Activated CD8-positive, alpha-beta T cell treated with anti-CD3 and anti-CD28 coated beads, Interleukin-2, amount 10 ng/mL, durations not matched to agents 7 days and 5 days (primary cell): ENCODE measurements at places on chromosomes 5 and 9. TPM values are rescaled to one million over a fixed set of nuclear protein-coding genes. Genes with fewer than 3 reads are reported as not detected.

The DBN1 gene
- 104 TPM for total RNA-seq

The AMBP gene
- not detected for total RNA-seq

The SGCD gene
- not detected for total RNA-seq

The ARID3C gene
- total RNA-seq, result not detected
